ENCODE measurements at places on chromosomes 7 and 10.

GRCh38 chr10:44344727-44345126 is 40.2 kb downstream of the CXCL12 start:
- DNase-seq = no peak

GRCh38 chr10:59708816-59709394 is 745 bp downstream of the SLC16A9 start:
- peak; percentile 27 for DNase-seq

GRCh38 chr10:71028066-71028465 is 139.7 kb upstream of the PCBD1 start:
- DNase-seq = no peak

- no peak for DNase-seq
These were observed 73.1 kb downstream of the CD36 start for GRCh38 chr7:80711531-80711930.

DNA sequence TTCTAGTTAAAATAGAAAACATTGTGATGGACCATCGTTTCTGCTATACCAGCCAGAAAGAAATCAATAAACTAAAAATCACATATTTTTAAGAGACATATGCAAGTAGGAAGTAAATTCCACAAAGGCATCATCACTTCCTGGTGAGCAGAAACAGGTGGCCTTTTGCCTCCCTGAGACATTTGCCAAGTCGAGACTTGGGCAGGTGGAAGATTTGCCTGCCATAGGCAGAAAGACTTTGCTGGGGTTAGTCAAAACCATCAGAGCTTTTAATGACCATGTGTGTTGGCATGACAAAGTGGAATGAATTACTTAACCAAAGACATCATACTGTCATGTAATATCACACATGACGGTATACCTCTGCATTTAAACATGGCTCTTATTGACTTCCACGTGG is 66.0 kb upstream of the FGL2 start:
- DNase-seq = no peak

GRCh38 chr10:50582766-50583762 is 40.7 kb downstream of the SGMS1 start:
- DNase-seq = no peak

GRCh38 chr7:21352540-21353387 is 75.1 kb upstream of the SP4 start:
- no peak for DNase-seq

DNA sequence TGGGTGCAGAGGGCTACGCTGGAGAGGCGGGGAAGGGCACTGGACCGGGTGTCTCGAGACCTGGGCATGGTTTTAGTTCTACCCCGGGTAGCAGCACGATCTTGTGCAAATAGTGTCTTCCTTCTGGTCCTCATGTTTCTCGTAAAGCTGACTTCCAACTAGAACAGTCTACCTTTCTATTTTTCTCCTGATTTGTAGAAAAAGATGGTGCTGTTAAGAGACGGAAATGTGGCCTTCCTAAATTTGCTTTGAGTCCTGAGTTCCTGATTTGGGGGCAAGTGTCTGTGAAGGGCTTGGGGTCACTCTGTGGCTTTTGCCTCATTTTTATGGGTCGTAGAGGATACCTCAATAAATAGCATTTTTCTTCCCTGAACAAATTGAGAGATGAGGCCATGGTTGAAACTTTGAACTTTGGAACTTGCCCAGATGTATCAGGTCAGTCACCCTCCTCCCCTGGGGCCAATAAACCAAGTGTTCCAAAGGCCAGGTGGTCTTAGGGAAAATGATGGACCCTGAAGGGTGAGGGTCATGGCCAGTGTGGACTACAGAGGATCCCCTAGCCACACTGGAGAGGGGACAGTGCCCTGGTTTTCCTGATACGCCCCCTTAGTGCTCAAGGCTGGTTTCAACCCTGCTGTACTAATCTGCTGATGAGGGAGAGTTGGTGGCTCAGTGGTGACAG is 45.2 kb downstream of the GRK5 start:
- DNase-seq = no peak

- no peak for DNase-seq
These were observed 442.6 kb downstream of the PARD3 start for GRCh38 chr10:34372509-34372908.

GRCh38 chr7:130273933-130274255 is 7.2 kb downstream of the CPA2 start:
- DNase-seq = no peak
